ENCODE measurements at places on chromosomes 1 and 21.
A peak's percentile ranks its signal among the peaks of the same experiment; 100 is the strongest.

GRCh38 chr1:154186852-154187501, 4.9 kb downstream of the TPM3 start:
- DNase-seq: no peak

DNA sequence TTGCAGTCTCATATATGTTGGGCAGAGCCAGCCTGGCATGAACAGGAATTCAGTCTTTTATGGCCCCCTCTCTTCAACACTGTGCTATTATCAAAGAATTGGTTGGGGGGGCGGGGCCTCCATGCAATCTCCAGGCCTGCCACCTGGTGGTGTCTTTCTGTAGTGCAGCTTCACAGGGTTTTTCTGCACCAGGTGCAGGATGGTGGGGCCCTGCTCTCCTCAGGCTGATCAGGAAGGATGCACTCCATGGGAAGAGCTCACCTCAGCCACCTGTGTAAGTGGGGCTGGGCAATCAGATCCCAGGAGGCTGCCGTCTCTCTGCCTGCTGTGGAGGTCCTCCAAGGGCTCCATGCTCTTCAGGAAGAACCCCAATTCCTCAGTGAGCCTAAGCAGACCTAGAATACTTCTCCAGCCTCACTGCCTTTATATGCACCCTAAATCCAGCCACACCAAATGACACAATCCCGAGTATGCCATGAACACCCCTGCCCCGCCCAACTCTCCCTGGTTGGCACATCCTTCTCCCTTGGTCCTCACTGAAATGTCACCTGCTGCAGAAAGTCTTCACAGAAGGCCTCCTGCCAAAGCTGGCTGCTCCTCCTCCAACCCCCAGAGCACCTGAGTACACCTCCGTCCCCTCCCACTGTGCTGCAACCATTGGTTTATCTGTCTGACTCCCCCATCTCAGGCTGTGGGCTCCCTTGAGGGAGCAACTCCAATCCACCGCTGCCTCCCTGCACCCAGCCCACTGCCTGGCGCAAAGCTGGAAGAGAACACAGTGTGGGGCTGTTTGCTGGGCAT, 16.5 kb downstream of the STK40 start:
- DNase-seq: peak; percentile 87

- no peak for DNase-seq
These were observed 65.2 kb downstream of the PUM1 start for GRCh38 chr1:31000301-31000700.

DNA sequence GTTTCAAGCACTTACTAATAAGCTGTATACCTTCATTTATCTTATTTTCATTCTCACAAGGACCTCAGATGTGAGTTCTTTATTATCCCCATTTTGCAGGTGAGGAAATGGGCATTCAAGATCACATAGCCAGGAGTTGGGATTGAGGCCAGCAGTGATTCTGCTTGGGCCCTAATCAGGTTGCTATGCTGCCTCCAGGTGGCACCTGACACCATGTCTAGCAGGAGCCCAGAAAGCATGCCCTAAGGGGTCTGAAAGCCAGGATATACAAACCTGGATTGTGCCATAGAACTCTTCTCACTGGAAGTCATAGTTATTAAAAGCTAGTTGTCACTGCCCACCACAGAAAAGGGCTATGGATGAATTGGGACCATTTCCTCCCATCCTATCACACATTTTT, 61.1 kb downstream of the FYB2 start:
- peak; percentile 57 for DNase-seq

DNA sequence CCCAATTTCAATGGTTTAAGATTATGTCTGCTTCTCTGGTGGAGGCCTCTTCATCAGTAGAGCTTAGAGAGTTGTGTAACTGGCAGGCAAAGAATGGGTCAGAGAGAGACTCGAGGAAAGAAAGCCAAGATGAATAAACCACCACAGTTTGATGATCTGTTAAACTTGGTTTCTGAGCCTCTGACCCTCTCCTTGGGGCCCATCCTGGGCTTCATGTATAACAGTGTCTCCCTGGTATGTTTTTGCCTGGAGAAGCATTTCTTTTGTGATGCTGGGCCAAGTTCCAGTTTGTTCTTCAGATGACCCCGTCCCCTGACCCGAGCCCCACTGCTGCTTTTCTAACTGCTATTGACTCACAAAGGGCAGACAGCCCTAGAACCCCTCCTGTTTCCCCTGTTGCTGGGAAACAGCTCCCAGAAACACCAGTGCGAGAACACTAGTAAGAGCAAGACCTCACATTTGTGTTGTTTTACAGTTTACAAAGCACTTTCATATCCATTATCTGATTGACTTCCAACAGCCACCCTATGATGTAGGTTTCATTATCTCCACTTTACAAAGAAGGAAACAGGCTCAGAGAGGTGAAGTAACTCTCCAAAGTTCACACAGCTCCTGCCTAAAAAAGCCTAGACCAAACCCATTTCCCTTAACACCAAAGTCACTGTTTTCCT, 9.0 kb downstream of the CD2 start:
- no peak for DNase-seq

- DNase-seq: no peak
These were observed 204.7 kb downstream of the LHX8 start for GRCh38 chr1:75338616-75339483.

GRCh38 chr21:33254766-33255165, 11.4 kb upstream of the IL10RB start:
- no peak for DNase-seq

DNA sequence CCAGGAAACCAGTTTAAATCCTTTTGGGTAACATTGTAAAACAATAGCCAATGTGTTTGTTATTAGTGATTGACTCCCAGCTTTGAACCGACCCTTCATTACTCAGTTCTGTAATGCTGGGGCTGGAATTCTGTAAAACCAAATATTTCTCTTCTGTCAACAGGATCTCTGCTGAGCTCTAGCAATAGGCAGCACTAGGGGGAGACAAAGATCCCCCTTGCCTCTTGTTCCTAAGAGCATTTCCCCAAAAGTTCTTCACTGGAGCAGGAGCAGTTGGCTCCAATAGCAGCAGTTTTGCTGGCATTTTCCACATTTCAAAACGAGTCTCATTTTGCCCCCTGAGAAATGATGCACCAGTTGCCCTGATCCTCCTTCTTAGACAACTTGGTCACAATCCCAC, 1671.1 kb downstream of the MRPL39 start:
- no peak for DNase-seq

DNA sequence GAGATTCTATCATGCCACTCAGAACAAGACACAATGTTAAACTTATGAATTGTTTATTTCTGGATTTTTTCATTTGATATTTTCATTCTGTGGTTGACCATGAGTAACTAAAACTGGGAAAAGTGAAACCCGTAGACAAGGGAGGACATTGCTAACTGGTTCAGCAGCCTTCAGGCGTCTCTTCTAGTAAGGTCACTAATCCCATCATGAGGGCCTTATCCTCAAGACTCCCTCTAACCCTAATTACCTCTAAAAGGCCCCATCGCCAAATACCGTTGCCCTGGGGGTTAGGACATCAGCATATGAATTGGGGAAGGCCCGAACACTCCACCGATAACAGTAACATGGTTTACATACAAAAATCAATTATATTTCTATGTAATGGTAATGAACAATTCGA, 247.6 kb downstream of the TM2D1 start:
- DNase-seq: no peak

DNA sequence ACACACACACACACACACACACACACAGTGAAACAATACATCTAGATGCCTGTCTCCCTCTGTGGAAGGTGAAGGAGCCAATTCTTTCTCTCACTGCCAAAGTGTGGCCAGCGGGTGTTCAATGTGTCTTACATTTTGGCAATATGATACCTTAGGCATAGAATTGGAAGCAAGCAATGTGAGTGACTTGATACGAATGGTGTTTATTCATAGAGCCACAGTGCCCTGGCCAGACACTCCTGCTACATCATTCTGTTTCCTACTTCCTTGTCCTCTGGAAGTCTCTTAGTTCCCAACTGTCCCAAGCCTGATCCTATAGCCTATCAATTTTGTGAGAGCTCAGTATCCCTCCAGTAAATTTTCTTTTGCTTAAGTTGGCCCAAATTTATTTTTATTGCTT, 170.0 kb upstream of the L1TD1 start:
- no peak for DNase-seq

DNA sequence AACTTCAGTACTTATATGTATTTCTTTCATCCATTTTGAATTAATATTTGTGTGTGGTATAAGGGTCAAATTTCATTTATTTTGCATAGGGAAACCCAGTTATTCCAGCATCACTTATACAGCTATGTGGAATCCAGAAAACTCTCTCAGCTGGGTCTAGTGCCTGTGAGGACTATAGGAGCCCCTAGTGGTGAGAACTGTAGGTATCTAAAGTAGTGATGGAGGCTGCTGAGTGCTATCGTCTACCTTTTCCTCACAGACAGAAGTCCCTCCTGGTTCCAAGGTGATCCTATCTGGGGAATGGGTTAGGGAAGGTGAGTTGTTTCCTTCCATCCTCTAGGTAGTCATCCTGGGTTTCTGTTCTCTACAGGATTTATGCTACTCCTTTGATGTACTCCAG, 352.0 kb upstream of the C1orf87 start:
- no peak for DNase-seq

GRCh38 chr1:195202241-195202640, 1406.0 kb downstream of the KCNT2 start:
- no peak for DNase-seq

- no peak for DNase-seq
These were observed 22.7 kb downstream of the CRYAA start for GRCh38 chr21:43191521-43191920.

GRCh38 chr1:104136621-104137020, 386.9 kb downstream of the AMY1C start:
- no peak for DNase-seq

DNA sequence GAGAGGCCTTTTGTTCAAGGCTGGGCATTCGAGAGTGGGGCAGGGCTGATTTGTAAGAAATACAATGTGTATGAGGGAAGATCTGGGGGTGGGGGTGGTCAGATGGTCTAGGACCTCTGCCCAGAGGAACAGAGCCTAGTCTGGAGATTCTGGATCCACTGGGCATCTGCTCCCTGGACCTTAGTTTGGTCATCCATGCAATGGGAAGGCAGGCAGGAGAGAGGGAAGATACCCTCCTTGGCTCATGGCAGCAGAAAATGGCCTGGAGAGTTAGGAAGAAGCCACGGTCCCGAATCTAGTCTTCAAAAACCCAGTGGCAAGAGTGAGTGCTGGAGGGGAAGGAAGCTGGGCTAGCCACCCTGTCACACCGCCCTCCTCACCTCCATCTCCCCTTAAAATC, 38.8 kb downstream of the CITED4 start:
- DNase-seq: no peak

GRCh38 chr1:115839679-115840237, 1.2 kb downstream of the NHLH2 start:
- no peak for DNase-seq

- no peak for DNase-seq
These were observed 70.8 kb downstream of the PRDM2 start for GRCh38 chr1:13770743-13771142.
